ENCODE measurements at places on chromosomes 1 and 21. TPM values are rescaled to one million over a fixed set of nuclear protein-coding genes. Genes with fewer than 3 reads are reported as not detected.

Gene ARHGEF16
- not detected for total RNA-seq

Gene ZFP69B
- total RNA-seq, result 5.2 TPM

Gene TCHH
- 0.06 TPM for total RNA-seq

Gene CCT8
- total RNA-seq, result 185 TPM

DNA sequence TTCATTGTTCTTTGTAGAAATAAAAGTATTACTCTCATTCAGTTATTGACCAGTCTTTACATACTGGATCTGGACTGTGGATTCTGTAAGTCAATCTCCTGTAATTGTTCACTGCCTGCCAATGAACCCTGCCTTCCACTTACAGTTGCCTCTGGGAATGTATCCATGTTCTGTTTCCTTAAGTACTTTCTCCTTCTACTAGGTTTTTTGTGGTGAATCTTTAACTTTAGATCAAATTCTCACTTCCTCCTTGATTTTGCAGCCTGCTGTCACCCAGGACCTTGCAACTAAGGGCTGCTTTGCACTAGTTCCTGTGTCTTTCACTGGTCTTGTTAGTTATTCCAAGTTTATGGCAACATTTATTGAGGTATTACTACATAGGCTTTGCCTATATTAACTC is 28.2 kb upstream of the ANKRD13C start:
- DNase-seq, result no peak

GRCh38 chr1:234601301-234602017 is 8.5 kb downstream of the IRF2BP2 start:
- DNase-seq, result no peak

Gene TCP10L
- 1.1 TPM for total RNA-seq

- no peak for DNase-seq
These were observed 1.8 kb downstream of the HHIPL2 start for GRCh38 chr1:222546091-222546490.

DNA sequence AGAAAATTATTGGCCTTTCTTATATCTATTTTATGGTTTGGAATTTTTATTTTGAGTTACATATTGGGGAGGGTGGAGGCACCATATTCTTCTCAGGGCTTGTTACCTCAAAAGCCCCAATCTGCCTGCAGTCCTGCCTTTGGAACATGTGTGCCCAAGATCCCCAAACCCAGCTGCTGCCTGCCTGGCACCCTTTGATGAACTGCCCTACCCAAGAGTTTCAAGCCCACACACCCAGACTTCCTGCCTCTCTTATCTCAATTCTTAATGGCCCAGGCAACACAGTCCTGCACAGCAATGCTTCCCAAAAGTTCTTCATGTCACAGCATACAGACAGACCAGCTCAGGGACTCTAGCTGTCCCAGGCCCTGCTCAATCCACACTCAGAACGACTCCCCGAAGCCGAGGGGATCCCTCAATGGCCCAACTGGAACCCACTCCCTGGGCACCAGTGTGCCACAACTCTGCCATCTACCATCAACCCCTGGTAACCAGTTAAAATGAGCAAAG is 19.2 kb downstream of the OLFML2B start:
- no peak for DNase-seq

DNA sequence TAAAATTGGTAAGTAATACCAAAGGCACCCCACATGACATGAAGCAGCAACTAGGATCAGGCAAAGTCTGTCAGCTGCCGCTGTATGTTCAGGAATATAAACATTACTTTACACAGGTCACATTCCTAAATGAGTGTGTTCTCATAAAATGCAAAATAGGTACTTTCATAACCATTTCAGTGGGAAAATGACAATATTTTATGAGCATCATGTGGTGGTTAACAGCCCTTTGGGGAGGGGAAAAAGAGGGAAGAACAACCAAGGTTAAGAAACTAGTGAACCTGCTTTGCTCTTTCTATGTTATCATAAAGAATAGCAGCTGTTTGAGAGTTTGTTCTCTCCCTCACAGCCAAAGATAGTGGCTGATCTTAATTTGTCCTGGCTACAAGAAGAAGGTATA is 105.4 kb upstream of the LBR start:
- no peak for DNase-seq

Gene HRNR
- total RNA-seq, result not detected

- DNase-seq, result no peak
These were observed 9.9 kb upstream of the NCF2 start for GRCh38 chr1:183600136-183600535.

- no peak for DNase-seq
These were observed 49.3 kb downstream of the STUM start for GRCh38 chr1:226597616-226598454.

Gene PGLYRP3
- total RNA-seq, result not detected

Gene AGMAT
- total RNA-seq, result 7.6 TPM

- DNase-seq, result no peak
These were observed 56.7 kb downstream of the KCNC4 start for GRCh38 chr1:110266834-110267233.

GRCh38 chr1:91643431-91643830 is 142.8 kb downstream of the CDC7 start:
- DNase-seq, result no peak

DNA sequence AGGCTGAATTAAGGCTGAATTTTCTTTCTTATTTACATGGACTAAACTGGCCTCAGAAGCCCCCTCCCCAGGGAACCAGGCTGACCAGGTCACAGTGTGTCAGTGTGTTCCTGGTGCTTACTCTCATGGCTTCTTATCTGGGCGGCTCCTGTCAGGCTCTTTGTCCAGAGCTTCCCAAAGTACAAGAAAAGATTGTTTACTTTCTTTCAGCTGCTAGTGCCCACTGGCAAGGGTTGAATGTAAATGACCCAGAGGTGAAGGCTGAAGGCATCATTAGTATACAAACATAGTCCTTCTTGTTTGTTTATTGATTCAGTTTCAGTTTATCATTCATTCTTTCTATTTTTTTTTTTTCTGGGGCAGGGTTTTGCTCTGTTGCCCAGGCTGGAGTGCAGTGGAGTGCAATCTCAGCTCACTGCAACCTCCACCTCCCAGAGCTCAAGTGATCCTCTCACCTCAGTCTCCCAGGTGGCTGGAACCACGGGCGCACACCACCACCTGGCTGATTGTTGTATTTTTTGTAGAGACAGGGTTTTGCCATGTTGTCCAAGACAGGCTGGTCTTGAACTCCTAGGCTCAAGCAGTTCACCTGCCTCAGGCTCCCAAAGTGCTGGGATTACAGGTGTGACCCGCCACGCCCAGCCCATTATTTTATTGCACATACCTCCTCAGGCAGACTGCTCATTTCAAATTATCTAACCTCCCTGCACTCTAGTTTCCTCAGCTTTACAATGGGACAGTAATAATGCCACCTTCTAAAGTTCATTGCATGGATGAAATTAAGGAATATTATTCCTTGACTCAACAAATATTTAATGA is 9.8 kb upstream of the KDM4A start:
- DNase-seq, result no peak

Gene CCDC185
- total RNA-seq, result not detected

Gene KCNE2
- total RNA-seq, result not detected

DNA sequence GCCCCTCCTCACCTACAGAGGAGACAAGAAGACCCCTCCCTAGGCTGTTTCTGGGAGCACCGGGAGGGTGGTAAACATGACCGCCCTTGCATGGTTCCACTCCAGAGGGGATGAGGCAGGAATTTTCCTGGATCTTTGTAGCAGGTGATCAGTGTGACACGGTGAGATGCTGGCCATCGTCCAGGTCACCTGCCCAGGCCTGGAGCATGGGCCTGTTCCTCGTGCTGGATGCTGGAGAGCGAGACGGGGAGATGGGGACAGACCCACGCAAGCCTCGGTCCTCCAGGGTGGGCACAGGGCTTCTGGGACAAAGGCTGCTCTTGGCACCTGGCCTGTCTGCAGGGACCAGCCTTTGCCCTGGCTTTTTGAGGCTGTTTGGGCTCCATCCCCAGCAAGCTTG is 46.2 kb downstream of the DMRTB1 start:
- no peak for DNase-seq

Gene DENND2D
- 293 TPM for total RNA-seq

DNA sequence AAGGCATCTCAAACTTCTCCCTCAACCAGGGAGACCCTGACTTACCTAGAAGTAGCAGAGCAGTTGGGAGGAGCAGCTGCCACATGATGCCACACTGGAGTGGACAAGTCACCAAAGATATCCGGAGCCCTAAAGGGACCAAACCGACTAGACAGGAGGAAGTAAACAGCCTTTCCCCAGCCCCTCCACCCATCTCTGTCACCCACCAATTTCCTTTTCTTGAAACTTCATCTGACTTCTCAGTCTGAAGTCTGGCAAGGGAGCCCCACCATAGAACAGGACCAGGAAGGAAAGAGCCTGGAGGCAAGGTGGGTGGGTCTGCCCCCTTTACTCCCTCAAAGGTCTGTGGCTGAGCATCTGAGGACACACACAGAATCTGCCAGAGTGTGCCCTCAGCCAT is at the start of gene FCGR3A:
TSS of gene FCGR3A (minus strand) at position 167 of the 400 bp plus-strand sequence. CDS start at position 85, 82 bp downstream.
- no peak for DNase-seq

- DNase-seq, result no peak
These were observed 5.8 kb upstream of the KIAA0040 start for GRCh38 chr1:175198332-175198731.

Gene RGS5
- total RNA-seq, result 4.4 TPM
